ENCODE measurements at places on chromosomes 3 and 15.

DNA sequence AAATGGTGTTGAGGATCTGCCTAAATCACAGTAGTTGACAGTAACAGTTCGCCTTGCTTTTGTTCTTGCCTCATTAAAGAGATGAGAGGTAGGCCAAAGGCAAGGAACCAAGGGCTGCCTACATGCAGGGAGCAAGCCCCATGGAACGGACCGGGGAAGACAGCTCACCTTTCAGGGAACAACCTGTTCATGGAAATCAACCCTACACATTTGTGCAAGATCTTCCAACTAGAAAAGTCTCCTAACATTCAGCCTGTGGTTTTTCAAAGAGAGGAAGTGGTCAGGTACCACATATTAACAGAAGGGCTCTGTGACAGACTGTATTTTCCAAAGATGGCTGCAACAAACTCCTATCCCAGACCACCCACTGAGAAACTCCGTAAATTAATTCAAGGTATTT lies 1031.8 kb upstream of the NR2F2 start:
- no peak for DNase-seq

- no peak for DNase-seq
Observed at GRCh38 chr3:143240886-143241285, 121.3 kb downstream of the CHST2 start.

GRCh38 chr3:56064684-56065083 lies 403.6 kb downstream of the ERC2 start:
- no peak for DNase-seq

GRCh38 chr3:126350502-126351085 lies 6.6 kb downstream of the KLF15 start:
- DNase-seq: no peak

DNA sequence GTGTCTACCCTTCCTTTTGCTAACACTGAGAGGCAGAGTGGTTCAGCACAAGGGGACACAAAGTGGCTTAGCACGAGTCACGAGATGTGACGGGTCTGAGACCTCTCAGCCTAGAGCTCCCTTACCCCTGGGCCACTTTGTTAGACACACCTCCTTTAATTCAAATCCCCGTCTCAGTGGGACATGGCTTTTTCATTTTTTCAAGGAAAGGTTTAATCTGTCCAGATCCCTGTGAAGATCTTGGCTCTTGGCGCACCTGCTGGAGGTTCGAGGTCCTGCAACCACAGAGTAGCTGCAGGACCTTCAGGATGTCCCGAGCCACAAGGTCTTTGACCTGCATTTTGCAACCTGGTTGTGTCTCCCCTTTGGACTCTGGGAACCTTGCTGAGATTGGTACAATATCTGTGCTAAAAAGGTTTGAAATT lies 52.0 kb downstream of the LPP start:
- no peak for DNase-seq

DNA sequence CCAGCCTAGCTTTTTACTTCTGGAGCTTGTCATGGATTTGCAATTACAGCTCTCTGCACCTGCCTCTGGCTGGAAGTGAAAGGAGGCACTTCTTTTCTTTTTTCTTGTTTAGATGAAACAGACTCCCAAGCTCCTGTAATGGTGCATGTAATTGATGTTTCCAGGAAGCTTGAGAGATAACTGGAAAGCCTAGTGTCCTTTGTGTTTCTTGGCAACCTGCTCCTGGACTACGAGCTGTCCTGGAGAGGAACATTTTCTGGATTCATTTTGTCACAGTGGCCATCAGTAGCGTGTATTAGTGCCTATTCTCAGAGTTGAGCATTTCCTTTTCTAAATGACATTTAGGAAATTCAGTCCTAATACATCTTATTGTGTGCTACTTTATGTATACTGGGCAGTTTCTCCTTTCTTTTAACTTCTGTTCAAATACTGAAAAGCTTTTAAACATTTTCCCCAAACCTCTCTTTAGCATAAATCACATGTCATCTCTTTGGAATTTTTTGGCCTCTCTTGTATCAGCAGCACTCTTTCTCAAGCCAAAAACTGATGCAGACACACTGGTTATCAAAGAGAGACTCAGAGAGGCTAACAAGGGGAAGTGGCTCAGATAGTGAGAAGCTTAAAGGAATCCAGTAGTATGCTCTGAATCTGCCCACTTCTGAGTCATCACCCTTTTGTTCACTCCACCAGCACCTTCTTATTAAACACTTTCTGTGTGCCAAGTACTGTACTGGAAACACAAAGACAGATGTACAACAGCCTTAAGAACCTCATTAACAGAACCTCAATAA lies 62.6 kb upstream of the SLC2A2 start:
- no peak for DNase-seq

DNA sequence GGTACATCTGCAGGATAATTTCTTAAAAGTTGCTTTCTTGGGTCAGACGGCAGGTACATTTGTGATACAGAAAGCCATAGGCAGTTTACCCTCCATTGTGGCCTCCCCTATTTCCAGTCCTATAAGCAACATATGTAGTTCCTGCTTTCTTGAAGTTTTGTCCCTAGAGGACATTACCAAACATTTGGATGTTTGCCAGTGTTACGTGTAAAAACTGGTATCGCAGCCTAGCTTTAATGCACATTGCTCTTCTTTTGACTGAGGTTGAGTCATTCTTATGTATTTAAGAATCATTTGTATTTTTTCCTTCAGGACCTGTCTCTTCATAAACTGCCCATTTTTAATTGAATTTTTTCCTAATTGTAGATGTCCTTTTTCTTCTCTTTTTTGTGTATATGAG lies 114.3 kb downstream of the DIPK2A start:
- DNase-seq: no peak

- DNase-seq: no peak
Observed at GRCh38 chr15:26069231-26069641, 206.1 kb upstream of the ATP10A start.

- DNase-seq: no peak
Observed at GRCh38 chr3:26750263-26750662, 127.7 kb downstream of the LRRC3B start.

GRCh38 chr3:76685858-76686257 lies 354.0 kb upstream of the ROBO2 start:
- DNase-seq: no peak

GRCh38 chr3:11717768-11718636 lies 74.3 kb upstream of the VGLL4 start:
- DNase-seq: no peak

DNA sequence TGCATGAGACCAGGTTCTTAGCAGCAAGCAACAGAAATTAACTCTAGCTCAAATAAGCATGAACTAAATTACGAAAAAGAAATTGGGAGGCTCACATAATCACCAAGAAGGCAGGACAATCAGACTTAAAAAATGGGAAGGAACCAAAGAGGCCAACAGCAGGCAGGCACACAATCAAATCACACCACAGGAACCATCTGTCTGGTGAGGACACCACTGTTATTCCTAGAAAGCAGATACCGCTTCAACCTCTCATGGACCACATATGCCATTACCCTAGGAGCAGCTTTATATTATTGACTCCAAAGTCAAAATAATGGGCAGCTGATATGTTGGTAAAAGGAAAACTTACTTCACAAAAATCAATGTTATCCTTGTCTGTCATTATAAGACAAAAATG lies 51.6 kb downstream of the SUCLG2 start:
- DNase-seq: no peak

DNA sequence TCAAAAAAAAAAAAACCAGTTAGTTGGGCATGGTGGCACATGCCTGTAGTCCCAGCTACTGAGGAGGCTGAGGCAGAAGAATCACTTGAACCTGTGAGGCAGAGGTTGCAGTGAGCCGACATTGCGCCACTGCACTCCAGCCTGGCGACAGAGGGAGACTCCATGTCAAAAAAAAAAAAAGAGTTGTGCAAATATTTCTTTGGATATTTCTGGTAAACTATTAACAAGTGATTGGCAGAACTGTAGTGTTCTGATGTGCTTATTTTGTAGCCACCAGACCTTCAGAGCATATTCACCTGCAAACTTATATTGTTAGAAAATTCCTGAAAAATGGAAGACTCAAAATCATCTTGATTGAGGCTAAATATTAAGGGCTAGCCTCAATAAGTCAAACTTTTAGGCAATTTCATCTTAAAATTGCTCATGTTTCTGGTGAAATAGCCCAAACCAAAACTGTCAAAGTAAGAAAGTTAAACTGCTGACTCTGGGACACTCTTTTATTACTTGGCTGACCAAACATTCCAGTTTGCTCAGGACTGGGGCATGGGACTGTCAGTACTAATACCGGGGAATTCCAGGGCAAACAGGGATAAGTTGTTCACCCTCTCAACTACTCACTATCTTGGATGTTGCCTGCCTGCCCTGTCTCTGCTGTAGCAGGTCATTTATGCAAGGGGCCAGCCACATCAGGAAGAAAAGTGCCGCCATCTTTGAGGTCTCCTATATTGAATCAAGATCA lies 37.0 kb downstream of the ABHD2 start:
- no peak for DNase-seq

DNA sequence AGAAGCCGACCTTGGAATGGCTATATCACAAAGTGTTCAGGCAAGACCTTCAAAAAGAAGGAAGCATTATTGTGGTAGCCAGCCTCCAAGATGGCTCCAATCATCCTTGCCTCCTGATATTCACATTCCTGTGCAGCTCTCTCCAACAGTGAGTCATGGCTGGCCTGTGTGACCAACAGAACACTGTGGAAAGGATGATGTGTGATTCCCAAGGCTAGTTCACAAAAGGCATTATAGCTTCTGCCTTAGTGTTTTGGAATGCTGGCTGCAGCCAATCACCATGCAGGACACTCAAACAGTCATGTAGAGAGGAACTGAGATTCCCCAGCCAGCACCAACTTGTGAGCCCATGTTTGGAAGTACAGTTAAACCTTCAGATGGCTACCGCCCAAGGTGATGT lies 102.6 kb downstream of the EFL1 start:
- no peak for DNase-seq
